ENCODE measurements at places on chromosomes 3 and 15. TPM values are rescaled to one million over a fixed set of nuclear protein-coding genes. Genes with fewer than 3 reads are reported as not detected.

Gene GADL1
- not detected for total RNA-seq

Gene CA12
- total RNA-seq, result 0.25 TPM

Gene BLM
- total RNA-seq, result 8.0 TPM

Gene SKOR1
- 0.46 TPM for total RNA-seq

Gene RBPMS2
- total RNA-seq, result 6.0 TPM

Gene ATR
- total RNA-seq, result 38.1 TPM

Gene SLC6A11
- not detected for total RNA-seq

Gene TFRC
- total RNA-seq, result 99.8 TPM

Gene OR5K4
- not detected for total RNA-seq

Gene PEX5L
- total RNA-seq, result not detected

Gene HRH1
- 1.7 TPM for total RNA-seq

Gene SLCO2A1
- total RNA-seq, result 18.2 TPM

Gene PYDC2
- total RNA-seq, result not detected

Gene C3orf20
- 0.20 TPM for total RNA-seq

Gene RASL12
- total RNA-seq, result 8.3 TPM

Gene ACSBG1
- total RNA-seq, result 0.23 TPM

Gene OR5K3
- not detected for total RNA-seq

Gene DNAH12
- total RNA-seq, result 0.17 TPM

Gene TIMP4
- total RNA-seq, result 10.8 TPM

Gene TMEM207
- total RNA-seq, result not detected

Gene GOLGA8G
- total RNA-seq, result not detected

Gene AQP9
- 182 TPM for total RNA-seq

Gene TEX55
- total RNA-seq, result not detected

Gene TMEM158
- 1.7 TPM for total RNA-seq

Measured in spleen (tissue), 13 donors.